NCI-H1694 treated with DMSO at 0.1 percent for 48 hours (cell line): ENCODE measurements at places on chromosomes 6 and 20.

GRCh38 chr20:51287628-51288413 lies 254.7 kb downstream of the NFATC2 start:
- DNase-seq: no peak

GRCh38 chr6:42637681-42638080 lies 73.9 kb downstream of the UBR2 start:
- DNase-seq: no peak

- DNase-seq: no peak
Measured at GRCh38 chr20:49571553-49571835, 3.6 kb upstream of the PTGIS start.

GRCh38 chr6:130513770-130514169 lies 148.0 kb downstream of the TMEM200A start:
- no peak for DNase-seq

DNA sequence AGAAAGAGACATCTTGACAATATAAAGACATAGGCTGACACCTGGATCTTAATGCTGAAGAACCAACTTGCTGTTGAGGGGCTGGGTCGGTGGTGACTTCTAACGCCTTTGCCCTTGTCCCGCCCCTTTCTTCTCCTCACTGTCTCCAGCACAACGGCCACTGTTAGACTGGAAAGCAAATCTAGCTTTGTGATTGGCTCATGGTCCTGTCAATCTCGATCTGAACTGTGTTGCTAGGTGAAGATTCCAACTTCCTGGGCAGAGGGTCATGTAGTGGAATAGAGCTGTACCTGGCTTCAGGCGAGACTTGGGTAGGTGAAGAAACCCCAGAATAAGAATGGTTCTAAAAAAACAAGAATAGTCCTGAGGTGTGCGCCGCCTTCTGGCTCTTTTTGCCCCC lies at the start of gene PGK2:
PGK2 (minus strand) TSS at position 110 of the 400 bp plus-strand sequence; CDS start at position 12, 98 bp downstream.
- no peak for DNase-seq

GRCh38 chr6:104381907-104382306 lies 477.8 kb downstream of the HACE1 start:
- DNase-seq: no peak

GRCh38 chr6:50211582-50211981 lies 161.9 kb upstream of the DEFB112 start:
- DNase-seq: no peak

DNA sequence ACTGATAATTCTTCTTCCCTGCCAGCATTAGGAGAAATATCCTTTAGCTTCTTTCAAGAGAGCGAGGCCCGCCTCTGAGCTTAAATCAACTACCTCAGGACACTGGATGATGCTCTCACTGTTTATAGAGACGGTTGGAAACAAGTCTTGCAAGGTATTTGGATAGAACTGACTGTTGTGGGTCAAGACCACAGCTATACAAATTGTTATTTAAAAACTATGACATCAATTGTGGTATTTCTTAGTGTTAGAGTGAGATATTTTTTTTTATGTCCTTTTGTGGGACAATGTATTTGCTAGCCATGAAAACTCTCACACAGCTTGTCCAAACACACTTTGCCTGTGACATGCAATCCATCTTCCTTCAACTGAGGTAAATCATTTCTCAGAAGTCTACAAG lies 136.3 kb upstream of the PHACTR1 start:
- DNase-seq: no peak

- peak; percentile 53 for DNase-seq
Measured at GRCh38 chr6:88266126-88266525, 100.0 kb upstream of the CNR1 start.

DNA sequence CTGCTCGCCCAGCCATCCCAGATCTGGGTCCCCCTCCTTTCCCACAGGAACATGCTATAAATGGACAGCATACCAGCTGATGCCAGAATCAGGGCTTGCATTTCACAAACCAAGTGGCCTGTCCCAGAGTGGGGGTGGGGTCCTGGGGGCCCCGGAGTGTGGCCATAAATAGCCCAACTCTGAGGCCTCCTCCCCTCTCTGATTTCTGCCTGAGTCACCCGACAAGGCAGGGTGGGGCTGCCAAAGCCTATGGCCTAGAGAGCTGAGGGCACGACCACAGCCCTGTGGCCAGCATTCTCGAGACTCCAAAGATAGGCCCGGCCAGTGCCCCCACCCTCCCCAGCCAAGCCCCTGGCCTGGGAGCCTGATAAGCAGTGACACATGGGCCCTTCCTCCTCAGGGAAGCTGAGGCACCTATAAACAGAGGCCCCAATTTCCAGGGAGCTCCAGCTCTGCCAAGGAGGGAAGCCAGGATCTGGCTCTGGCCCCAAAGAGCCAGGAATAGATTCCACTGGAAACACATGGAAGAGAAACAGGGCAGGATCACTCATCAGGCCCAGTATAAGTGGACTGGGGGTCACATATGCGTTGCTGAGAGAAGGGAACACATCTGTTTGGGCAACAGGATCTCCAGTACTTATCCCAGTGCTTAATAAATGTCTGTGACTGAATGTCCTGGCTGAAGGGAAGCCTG lies 20.3 kb downstream of the SNTA1 start:
- no peak for DNase-seq

DNA sequence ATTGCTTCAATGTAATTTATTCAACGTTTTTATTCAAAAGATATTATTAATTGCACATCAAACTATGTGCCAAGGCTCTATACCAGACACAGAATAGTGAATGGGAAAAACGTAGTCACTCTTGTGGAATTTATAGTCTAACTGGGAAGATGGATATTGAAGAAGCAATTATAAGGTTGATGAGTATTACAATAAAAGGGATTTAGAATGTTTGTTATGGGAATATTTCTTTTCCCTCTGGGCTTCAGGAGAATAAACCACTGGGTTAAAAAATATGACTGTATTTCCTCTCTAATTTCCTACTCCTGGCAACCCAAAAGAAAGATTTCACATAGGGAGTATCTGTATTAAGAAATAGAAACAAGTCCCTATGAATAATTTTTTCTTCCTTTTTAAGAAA lies 25.1 kb upstream of the UTRN start:
- no peak for DNase-seq

DNA sequence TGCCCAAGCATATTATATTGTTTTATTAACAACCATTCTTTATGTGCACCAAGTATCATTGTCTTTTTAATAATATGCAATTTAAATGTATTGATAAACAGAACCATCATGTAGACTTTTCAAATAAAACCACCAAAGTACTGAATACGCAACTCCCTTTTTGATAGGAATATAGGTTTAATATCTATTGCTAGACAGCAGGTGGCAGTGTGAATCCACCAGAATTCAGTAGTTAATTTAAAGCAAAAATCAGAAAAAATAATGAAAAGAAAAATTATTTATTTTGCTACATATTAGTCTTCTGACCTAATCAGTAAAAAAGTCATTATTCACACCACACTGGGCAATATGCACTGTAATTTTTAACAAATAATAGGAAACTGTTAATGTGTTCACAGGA lies 143.7 kb downstream of the KLHL32 start:
- DNase-seq: peak; percentile 25

GRCh38 chr6:89952686-89953085 lies 58.4 kb downstream of the GJA10 start:
- peak; percentile 14 for DNase-seq

- no peak for DNase-seq
Measured at GRCh38 chr6:111794727-111795452, 78.4 kb downstream of the FYN start.

DNA sequence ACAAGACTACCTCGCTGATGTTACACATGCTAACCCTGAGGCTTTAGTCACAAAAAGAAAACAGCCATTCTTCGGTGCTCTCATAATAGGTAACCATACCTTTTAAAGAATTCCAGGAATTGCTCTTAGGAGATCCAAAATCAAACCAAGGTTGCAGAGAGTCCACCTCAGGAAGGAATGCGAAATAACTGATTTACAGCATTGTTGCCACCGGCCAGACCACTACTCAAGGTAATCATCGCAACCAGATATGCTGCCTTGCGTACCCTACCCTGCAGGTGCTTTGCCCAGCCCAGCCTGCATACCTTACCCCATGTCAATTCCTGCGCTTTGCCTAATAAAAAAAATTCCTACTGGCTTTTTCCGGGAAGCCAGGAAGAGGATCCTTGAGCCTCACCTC lies 27.0 kb downstream of the NUP153 start:
- no peak for DNase-seq

- DNase-seq: no peak
Measured at GRCh38 chr6:25418454-25419052, 139.4 kb downstream of the CARMIL1 start.

- no peak for DNase-seq
Measured at GRCh38 chr6:108883172-108883571, 35.0 kb downstream of the ARMC2 start.

DNA sequence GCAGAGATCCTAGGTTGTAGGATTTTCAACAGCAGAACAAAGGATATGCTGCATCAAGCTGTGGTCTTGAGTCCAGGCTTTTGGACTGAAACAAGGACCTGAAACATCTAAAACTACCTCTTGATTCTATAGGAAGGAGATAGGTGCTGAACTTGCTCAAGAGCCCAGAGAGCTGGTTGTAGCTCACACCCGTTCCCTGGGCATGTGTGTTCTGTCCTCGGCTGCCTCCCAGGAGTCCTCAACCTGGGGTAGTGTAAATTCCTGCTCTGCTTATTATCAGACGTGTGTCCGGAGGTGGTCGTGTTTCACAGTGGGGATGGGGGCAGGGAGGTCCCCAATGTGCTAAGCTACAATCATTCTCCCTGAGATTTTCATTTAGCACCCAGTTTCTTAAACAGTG lies 4.8 kb downstream of the NOP56 start:
- DNase-seq: no peak

DNA sequence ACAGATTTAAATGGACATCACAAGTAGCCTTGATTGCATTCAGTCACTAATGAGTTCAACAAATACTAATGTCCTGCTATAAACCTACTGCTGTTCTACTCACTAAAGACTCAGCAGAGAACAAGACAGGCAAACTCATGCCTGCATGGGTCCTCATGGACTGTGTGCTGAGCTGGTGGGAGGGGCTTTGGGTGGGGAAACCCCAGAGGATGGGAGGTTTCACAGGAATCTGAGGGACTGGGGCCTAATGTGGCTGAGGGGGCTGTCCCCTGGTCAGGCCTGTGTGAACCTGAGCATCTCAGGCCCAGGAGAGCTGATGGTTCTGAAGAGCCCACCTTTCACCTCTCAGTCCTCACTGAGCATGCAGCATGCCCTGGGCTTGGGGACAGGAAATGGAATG lies 1.4 kb downstream of the CST8 start:
- no peak for DNase-seq

DNA sequence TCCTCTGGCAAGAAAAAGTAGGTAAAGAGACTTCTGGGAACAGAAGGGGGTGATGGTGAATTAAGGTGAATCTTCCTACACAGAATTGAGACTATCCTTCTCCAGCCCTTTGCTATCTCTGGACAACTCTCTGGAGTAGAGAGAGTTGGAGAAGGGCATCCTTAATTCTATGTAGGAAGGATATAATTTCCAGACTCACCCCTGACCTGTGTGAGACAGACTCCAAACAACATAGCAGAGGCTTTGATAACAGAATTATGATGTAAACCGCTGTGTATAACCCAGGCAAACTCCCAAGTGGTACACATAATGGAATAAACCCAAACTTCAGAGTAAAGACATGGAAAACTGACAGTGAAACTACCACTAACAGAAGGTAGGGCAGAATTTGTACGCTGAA lies 186.5 kb downstream of the MEI4 start:
- DNase-seq: no peak

- no peak for DNase-seq
Measured at GRCh38 chr6:65075705-65076230, 631.3 kb downstream of the EYS start.

DNA sequence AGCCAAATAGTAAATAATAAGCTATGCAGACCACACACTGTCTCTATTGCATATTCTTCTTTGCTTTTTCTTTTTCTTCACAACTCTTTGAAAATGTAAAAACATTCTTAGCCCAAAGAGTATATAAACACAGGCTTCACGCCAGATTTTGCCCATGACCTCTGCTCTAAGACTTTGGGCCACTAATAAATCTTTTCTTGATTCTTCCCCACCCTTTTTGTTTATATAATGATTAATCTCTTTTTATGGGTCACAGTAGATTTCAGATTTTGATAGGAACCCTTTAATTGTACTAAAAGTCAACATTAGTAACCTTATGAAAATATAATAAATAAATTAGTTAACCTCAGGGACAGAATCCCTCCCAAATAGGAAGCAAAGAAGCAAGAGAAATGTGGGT lies 15.8 kb upstream of the ENPP5 start:
- no peak for DNase-seq

GRCh38 chr6:168039849-168040248 lies 39.2 kb downstream of the FRMD1 start:
- DNase-seq: no peak

- DNase-seq: no peak
Measured at GRCh38 chr6:36997811-36998722, 7.4 kb upstream of the FGD2 start.

DNA sequence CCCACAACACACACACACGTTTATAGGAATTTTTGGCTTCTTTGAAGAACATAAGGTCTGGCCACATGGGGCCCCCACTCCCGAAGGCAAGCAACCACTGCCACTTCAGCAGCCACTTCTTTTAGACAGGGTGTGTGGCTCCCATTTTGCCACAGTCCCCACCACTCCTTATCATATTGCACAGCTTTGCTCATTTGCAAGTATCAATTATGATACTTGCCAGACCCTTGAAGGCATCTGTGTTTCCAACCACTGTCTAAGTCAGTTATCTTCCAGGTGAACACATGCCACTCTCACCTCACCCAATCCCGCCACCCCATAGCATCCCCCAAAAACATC lies 73.1 kb downstream of the NOL4L start:
- no peak for DNase-seq

- no peak for DNase-seq
Measured at GRCh38 chr6:110529907-110530306, 53.5 kb upstream of the SLC22A16 start.

- no peak for DNase-seq
Measured at GRCh38 chr6:105833959-105834947, 251.9 kb upstream of the PRDM1 start.

DNA sequence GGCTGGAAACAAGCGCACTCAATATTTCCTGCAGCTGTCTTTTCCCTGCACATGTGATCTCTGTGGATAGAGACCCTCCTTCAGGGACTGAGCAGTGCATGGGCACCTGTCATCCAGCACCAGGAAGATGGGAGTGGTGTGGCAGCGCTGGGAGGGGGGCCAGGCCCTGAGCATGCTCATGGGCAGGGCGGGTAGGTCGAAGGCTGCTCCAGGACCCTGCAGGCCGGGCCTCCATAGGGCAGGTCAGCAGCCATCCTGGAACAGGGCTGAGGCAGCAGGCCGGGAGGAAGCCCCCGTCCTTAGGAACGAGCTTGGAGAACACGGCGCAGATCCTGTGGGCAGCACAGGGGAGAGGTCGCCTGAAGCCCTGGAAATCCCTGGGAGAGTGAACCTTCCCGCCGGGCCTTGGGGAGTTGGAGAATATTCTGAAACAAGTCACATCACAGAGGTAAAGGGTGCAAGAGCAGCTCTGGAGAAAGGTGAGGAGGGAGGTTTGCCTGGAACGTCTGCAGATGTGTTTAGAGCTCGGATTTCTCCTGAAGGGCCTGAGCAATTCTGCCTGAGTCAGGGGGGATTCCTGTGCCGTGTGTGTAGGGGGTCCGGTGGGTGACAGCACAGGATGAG lies 133.2 kb downstream of the SMOC2 start:
- DNase-seq: no peak
